ENCODE measurements at places on chromosomes 5 and 9.

DNA sequence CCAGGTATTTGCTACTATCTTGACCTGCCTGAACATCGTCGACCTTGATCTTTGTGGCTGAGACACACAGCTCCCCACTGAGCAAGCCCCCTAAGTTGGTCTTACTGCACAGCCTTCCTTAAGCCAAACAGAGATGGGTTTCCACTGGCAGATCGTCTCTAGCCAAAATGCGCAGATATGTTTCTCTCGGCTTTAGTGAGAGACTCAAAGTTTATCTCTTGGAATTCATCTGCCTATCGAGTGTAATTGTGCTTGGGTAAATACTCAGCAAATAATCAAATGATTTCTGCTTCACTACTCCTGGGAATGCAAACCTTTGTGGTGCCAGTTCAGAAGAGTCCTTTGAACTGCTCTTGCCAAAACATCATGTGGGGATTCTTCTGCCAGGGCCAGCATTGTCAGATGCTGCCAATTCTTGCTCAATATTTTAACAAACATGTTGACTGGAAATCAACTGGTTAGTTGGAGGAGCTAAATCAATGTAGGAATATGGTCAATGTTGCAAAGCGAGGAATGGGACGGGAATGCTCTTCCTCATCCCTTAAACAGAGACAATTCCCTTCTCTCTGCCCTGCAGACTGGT is 141.2 kb upstream of the SLC28A3 start:
- DNase-seq = no peak

DNA sequence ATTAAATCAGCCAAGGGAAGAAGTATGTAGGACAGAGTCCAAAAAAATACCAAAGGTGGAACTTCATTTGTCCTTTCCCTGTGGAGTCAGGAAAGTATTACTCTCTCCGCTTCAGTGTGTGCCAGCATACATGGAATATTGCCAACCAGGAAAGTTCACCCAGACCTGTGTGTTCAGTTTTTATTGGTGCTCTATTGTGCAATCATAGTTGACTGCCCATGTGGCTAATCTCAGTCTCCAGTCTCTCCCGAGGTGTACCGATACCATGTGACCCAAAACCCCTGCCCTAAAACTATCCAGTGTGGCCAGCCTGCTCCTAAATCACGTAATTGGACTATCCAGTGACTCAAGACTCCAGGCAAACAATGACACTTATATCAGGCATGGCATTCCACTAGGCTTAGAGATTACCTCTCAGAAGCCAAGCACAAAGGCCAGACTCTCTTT is 38.8 kb downstream of the NFX1 start:
- no peak for DNase-seq

GRCh38 chr5:169917500-169917899 is 62.8 kb downstream of the INSYN2B start:
- no peak for DNase-seq

DNA sequence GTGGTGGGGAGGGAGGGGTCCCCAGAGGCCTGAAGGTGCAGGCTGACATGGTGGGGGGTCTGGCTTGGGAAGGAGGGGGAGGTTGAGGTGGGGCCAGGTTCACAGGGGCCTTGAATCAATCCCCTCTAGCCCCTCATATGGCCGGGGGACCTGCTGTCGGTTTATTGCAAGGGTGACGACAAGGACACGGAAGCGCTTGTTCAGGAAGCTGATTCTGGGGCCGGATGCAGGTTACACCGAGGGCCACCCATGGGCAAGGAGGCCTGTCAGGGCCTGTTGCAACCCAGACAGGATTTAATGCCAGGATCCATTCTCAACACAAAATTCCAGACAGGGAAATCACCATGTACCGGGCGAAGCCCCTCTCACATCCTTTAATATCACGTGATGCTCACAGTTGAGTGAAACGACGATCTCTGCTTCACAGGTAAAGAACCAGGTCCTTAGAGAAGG is 41.6 kb upstream of the SYNPO start:
- DNase-seq = no peak

DNA sequence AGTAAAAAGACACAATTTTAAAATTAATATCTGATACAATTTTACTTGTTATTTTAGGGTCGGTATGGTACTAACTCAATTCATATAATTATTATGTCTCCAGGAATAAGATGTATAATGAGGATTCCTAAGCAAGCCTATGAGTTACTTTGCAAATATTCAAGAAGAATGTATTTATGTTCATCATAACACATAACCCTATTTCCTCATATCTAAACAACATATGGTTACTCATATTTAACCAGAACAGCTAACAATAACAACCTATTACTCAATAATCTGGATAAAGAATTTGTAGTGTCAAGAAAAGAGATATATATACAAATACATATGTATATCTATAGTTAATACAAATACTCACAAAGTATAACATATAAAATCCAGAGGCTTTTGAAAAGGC is 285.9 kb downstream of the ARL15 start:
- DNase-seq = no peak

GRCh38 chr5:33978306-33978705 is 6.2 kb downstream of the SLC45A2 start:
- no peak for DNase-seq

- DNase-seq = no peak
These were observed 111.2 kb downstream of the LMNB1 start for GRCh38 chr5:126888175-126888574.

DNA sequence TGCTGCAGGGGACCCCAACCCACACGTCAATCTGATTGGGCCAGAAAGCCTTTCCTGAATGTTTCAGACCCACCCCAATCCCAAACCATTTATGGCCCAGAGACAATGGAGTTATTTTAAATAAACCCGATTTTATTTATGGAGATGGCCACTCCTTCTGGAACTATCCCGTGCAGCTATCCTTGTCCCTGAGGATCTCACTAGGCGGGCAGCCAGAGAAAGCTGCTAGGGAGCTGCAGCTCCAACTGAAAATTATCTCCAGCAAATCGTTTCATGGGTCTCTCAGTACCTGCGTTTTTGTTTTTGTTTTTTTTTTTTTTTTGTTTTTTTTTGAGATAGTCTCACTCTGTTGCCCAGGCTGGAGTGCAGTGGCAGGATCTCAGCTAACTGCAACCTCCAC is 23.0 kb downstream of the C1QTNF2 start:
- no peak for DNase-seq

DNA sequence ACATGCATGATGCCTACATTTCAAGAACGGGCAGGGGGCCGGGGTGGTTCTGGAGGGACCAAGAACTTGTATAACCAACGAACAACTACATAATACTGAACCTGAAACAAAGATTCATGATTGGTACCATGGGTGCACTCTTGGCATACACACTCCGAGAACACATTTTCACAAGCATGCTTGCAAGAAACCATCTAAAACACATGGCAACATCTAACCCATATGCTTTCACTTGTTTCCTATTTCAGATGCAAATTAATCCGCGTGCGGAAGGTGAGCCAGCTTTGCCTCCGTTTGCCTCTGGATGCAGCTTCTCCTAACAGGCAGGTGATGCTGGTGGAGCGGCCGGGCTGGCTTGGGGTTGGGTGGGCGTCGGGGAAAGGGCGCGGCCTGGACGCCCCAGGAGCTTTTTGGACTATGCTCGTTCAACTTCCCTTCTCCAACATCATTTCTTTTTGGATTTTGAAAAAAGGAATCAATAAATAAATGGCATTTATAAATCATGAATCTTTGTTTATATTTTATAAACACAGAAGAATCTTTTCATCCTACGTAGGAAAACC is 12.5 kb upstream of the SEC16A start:
- DNase-seq = no peak

GRCh38 chr5:88879724-88880123 is 3.3 kb downstream of the MEF2C start:
- no peak for DNase-seq

- DNase-seq = no peak
These were observed 190.5 kb upstream of the CLINT1 start for GRCh38 chr5:158049459-158049858.

DNA sequence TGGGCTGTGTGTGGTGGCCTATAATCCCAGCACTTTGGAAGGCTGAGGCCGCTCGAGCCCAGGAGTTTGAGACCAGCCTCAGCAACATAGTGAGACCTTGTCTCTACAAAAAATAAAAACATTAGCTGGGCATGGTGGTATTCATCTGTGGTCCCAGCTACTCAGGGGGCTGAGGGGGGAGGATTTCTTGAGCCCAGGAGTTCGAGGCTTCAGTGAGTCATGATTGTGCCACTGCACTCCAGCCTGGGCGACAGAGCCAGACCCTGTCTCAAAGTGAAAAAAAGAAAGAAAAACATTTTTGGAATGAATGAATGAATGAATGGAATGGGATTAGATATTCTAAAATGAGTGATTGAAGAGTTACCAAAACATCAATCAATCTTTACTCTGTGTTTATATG is 85.8 kb downstream of the FGF1 start:
- DNase-seq = no peak

All from DMS153 (cell line).